ENCODE measurements at places on chromosomes 4 and X.

DNA sequence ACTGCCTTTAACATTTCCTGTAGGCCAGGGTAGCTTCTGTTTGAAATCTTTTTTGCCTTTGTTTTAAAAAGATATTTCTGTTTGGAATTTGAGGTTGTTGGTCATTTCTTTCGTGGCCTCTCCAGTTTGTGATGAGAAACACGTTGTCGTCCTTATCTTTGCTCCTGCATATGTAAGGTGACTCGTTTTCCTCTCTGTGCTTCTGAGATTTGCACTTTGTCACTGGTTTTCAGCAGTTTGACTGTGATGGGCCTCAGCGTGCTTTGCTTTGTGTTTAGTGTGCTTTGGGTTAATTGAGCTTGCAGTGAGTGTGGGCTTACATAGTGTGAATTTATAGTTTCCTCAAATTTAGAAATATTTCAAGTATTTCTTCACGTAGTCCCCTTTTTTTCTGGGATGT is 81.5 kb downstream of the FAM193A start:
- no peak for DNase-seq

DNA sequence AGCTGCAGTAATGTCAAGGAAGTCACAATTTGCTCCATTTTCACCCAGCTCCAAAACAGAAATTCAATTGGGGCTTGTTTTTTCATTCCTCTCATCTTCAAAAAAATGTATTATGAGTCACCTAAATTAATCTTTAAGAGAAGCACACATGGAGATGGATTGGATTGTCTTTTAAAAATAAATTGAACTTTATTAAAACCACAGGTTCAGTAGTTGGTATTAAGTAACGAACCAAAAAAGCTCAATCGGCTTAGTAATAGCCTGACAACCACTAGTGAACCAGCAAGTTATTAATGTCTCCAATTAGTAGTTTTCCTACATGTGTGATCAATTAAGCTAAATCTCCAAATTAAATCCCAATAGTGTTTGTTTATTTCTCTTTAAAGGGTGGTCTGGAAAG is 283.5 kb upstream of the GIMD1 start:
- DNase-seq = no peak

GRCh38 chr4:94390804-94391410 is 48.3 kb upstream of the HPGDS start:
- DNase-seq = peak; percentile 11

DNA sequence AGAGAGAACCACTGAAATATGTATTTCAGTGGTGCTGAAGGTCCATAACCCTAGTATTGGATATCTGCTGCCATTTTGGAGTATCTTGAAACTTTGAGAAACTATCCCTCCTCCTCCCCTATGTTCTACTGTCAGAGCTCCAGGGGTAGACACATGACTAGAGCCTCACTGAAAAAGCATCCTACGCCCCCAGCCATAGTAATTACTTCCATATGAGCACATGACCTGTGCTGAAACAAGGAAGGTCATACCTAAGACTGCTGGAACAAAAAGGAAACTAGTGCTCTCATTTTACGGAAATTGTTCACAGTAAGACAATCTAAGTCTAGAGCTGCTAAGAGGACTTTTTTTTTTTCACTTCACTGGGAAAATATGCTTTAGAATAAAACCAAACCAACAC is 42.0 kb upstream of the MAPK10 start:
- no peak for DNase-seq

GRCh38 chrX:437661-438390 is 51.1 kb upstream of the PPP2R3B start:
- DNase-seq = no peak

DNA sequence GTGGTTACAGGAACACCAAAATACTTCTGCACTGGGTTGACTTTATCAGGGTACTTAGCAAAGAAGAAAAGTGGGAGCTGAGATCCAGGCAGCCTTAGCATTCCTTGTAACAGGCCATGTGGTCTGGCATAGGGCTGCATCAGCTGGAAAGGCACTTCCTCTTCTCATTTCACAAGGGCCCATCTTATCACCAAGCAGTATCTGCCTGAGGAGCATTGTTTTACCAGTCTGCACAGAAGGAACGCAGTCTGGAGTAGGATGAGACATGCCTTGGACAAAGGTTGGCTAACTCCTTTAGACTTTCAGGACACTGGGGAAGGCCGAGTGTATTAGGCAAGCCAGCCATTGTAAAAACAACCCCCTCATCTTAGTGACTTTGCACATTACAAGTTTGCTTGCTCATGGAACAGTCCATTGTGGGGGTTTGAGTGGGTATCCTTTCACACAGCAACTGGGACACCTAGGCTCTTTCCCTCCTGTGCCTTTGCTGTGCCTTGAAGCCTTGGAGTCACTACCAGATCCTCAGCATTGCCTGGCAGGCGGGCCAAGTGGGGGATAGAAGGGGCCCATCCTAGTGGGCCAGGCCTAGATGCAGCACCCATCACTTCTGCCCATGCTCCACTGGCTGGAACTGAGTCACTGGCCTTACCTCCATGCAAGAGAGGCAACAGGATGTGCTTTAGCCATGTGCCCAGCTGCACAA is 4.6 kb downstream of the SUV39H1 start:
- DNase-seq = no peak

GRCh38 chrX:774536-774935 is 143.9 kb downstream of the SHOX start:
- no peak for DNase-seq

DNA sequence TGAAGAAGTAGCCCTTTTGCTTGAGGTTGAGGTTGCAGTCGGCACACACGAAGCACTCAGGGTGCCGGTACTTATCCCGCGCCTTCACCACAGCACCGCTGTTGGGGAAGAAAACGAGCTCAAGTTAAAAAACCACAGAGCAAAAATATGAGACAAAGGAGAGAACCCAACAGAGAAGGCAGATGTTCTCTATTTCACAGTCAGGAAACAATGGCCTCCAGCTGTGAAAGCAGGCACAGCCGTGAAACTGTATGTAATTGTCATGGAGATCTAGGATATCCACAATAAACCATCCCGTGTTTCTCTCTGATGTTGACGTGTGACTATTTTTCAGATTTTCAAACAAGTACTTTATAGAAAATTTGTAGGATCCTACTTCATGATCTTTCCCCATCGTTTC is 30.9 kb upstream of the CCDC110 start:
- peak; percentile 40 for DNase-seq

DNA sequence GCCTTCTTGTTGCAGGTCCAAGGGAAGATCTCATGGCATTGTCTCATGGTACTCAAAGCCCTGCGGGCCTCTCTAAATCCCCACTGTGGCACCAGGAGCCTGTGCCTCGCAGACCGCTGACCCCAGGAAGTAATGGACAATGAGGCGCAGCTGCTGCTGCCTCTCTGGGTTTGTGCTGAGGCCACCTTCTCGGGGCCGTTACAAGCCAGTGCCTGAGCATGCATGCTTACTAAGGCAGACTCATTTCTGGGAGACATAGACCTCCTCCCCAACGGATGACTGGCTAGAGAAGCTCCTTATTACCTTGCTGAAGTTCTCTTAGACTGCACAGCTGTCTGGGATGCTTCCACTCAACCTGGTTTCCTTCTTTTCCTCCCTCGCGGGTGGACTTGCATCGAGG is 1.3 kb downstream of the BDH2 start:
- DNase-seq = no peak

- peak; percentile 30 for DNase-seq
Observed at GRCh38 chrX:150084496-150085229, 146.4 kb upstream of the EOLA2 start.

DNA sequence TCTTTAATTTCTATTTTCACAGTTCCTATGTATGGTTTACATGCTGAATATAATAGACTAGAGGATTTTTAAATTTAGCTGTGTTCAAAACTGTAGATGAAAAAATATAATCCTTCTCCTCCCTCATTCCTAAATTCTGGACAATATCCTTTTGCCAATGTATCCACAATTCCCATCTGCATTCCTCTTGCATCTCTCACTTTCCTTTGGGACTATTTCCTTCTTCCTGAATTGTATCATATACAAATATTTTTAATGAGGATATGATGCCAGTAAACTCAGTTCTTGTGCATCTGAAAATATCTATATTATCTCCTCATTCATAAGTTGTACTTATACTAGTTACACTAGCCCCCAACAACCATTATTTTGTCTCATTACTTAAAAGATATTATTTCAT is 46.7 kb downstream of the DDX60L start:
- DNase-seq = no peak

GRCh38 chr4:152357206-152357605 is 178.7 kb downstream of the FBXW7 start:
- DNase-seq = no peak

DNA sequence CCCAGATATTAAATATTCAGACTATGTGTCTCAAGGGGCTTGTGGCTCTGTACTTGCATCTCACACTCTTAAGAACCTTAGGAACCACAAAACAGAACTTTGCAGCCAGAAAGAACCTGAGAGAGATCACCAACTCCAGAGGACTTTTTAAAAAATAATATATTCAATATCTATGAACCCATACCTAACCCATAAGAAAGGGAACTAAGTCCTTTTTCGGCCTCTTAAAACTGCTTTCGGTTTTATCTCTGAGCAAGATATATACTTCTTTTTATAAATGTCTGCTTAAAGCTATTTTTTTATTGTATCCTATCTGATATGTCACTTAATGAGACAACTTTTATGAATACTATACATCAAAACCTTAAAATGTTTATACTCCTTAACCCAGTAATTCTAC is 10.9 kb downstream of the SMARCA1 start:
- DNase-seq = no peak
